Type B pancreatic cell (in vitro differentiated cells): ENCODE measurements at places on chromosomes 5 and 9. TPM values are rescaled to one million over a fixed set of nuclear protein-coding genes. Genes with fewer than 3 reads are reported as not detected.

PIP5KL1 gene
- total RNA-seq, result 5.8 and 9.4 TPM in 2 replicates

TAL2 gene
- total RNA-seq, result 0.65 TPM in 1 of 2 replicates, not detected in the other

NREP gene
- 139 and 462 TPM in 2 replicates for total RNA-seq

C5orf63 gene
- 5.1 and 8.9 TPM in 2 replicates for total RNA-seq

CLTB gene
- total RNA-seq, result 38.1 and 71.3 TPM in 2 replicates

PCDHGB1 gene
- 1.1 and 1.8 TPM in 2 replicates for total RNA-seq

BASP1 gene
- 131 and 197 TPM in 2 replicates for total RNA-seq

ADRA1B gene
- total RNA-seq, result 2.9 and 9.9 TPM in 2 replicates

LCN1 gene
- total RNA-seq, result not detected in 2 replicates

PRR16 gene
- 2.1 TPM in 2 replicates for total RNA-seq

TRIP13 gene
- total RNA-seq, result 9.3 and 18.2 TPM in 2 replicates

CDKN2A gene
- total RNA-seq, result 1.8 and 9.0 TPM in 2 replicates

NUTM2G gene
- total RNA-seq, result 0.19 TPM in 1 of 2 replicates, not detected in the other

CCNI2 gene
- 0.76 and 1.4 TPM in 2 replicates for total RNA-seq

SOHLH1 gene
- not detected in 2 replicates for total RNA-seq

VCP gene
- 258 and 285 TPM in 2 replicates for total RNA-seq
